WERI-Rb-1 (cell line): ENCODE measurements at places on chromosomes 3 and 15.

DNA sequence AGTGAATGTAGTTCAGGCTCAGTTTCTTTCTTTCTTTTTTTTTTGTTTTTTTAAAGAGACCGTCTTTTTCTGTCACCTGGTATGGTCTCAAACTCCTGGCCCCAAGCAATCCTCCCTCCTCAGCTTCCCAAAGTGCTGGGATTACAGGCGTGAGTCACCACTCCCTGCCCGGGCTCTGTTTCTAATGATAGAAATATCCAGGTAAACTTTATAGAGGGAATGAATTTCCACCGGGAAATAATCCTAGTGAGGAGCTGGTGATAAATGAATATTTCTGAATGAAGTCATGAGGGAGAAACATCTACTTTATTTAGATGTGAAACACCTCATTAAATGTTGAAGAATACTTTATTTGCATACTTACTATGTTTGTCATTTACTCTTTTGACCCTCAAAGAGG is 7.2 kb downstream of the RNF13 start:
- no peak for DNase-seq

DNA sequence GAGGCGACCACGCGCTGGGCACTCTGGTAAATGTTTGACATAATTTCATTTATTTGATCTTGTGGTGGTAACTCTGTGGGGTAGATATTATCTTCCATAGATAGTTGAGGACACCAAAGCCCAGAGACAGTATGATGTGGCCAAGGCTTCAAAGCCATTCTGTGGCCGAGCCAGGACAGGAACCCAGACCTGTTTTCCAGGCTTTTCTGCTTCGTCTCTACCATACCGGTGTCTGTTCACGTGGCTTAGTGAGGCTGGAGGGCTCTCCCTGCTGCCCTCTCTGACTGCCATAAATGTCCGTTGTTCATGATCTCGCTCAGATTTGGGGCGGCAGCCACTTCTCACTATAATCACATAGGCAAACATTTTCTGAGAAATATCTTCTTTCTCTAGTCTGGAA is 134.7 kb downstream of the PEX5L start:
- DNase-seq, result no peak

DNA sequence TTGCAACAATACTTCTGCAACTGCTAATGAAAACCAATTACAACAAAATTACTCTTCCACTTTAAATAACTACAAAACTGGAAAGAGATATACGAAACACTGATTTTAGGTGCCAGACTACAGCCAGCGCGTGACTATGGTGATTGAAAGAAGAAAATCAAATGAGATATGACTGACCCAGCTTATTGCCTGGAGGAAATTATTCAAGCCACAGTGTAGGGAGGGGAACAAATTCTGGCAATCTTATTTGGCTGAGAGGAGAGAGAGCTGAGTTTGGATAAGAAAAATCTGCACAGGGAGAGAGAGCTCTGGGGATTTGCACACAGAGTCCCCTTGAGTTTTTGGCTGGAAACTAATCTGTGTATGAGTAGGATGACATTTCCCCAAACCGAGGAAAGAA is 470.3 kb upstream of the FRG2C start:
- DNase-seq, result no peak

GRCh38 chr3:13352621-13353131 is 67.4 kb downstream of the NUP210 start:
- no peak for DNase-seq

- DNase-seq, result peak; percentile 90
Measured at GRCh38 chr15:77659350-77660321, 26.9 kb upstream of the LINGO1 start.

DNA sequence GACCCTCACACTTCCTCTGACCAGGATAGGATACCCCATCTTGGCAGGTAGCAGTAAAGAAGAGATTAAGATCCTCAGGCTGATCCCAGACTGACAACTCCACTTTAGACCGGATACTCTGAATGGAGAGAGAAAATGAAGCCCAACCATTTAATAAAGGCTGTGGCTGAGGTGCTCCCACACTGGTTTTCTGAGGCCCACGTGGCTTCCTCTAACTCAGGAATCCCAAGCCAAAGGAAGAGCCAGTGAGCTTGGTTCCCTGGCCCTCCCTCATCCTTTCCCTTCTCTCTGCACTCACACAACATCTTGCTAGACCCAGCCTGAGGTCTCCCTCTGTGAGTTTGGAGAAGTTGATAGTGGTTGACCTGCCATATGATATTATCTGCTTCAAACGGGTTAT is 78.1 kb downstream of the ITGB5 start:
- no peak for DNase-seq

DNA sequence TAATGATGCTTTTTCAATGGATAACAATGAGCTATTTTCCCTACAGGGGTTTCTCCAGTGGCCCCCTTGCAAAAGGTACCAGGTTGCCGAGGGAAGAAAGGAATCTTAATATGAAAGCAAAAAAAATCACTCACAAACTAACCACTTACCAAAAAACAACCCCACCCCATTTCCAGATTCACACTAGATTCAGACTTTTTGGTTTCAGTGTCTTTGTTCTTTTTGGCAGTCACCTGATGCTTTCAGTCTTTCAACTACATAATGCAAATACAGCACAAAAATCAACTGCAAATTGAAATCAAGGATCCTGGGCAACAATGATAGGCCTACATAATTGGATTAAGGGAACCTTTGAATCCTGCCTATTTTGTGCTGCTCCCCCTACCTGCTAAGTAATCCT is 71.1 kb upstream of the RAP2B start:
- DNase-seq, result no peak

DNA sequence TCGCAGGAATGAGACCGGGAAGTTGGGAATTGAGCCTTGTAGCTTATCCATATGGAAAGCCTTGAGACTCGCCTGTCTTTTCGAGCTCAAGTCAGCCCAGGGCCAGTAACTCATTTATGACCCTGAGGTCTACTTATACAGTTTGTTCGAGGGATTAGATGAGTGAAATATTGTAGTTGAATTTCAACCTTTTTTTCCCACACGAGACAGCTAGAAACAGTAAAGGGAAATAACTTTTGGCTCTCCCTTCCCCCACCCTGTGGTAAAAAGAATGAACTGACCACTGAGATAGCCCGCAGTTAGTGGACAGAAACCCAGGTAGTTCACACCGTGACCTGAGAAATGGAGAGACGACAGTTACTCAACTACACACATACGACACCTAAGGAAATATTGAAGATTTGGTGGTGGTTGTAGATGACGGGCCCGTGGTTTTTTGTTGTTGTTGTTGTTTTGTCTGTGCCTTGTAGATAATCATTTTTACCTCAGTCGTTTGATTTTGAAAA is 841 bp downstream of the EIF3J start:
- no peak for DNase-seq

GRCh38 chr3:125054062-125054448 is 1.7 kb downstream of the HEG1 start:
- DNase-seq, result no peak

GRCh38 chr3:34106879-34107278 is 308.4 kb downstream of the PDCD6IP start:
- DNase-seq, result peak; percentile 51

DNA sequence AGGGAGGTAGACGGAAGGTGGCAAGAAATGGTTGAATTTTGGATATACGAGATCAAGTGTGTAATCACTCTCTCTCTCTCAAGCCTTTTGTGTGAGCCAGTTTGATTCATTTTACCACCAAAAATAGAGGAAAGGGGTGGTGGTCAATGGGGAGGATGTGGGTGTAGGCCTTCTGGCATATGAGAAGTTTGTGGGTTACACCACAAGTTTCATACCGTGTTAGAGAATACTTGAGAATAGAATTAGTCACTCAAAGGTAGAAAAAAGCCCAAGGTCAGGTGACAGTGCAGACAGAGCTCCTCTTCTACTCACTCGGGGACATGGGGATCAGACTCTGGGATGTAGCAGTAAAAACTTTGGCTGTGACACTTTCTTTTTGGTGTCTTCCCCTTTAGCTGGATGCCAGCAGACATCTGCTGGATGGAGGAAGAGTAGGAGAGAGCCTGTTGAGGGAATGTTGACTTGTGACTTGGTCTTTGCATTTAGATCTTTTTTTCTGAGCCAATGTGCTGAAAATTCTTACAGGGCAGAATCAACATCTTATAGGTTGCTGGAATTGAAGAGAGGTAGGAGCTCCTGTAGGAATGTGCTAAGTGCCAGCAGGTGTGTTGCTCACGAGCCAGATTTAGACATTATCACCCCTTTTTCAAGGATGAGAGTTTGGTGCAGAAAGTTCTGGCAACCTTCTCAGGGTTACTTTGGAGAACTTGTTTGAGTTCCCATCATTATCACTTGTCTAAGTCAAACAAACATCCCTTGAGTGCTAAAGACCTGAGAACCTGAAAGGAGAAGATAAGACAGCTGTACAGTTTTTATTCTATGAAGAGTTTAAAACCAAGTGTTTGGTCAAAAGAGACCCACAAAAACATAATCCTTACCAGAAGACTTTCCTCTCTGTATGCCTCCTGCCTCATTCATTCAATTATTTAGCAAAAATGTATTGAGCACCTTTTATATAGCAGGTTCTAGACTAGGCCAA is 43.9 kb upstream of the RYK start:
- no peak for DNase-seq

DNA sequence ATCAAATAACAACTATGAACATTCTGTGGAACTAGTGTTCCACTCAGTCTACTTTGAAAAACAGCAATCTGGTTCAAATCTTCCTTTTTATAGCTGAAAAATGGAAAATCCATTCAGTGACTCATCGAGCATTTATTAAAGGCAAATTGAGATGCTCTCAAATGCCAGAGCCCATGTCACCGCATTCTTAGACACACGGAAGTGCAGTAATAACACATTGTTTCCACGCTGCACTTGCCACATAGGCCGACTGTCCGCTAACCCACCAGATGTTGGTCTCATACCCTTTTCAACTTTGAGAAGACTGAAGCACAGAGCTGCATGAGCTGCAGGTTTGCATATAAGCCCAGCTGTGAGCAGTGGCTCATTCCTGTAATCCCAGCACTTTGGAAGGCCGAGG is 95.9 kb downstream of the TMEM266 start:
- DNase-seq, result no peak

GRCh38 chr3:106265704-106266103 is 396.9 kb upstream of the CBLB start:
- DNase-seq, result no peak

GRCh38 chr3:152376351-152377183 is 107.8 kb downstream of the MBNL1 start:
- no peak for DNase-seq

DNA sequence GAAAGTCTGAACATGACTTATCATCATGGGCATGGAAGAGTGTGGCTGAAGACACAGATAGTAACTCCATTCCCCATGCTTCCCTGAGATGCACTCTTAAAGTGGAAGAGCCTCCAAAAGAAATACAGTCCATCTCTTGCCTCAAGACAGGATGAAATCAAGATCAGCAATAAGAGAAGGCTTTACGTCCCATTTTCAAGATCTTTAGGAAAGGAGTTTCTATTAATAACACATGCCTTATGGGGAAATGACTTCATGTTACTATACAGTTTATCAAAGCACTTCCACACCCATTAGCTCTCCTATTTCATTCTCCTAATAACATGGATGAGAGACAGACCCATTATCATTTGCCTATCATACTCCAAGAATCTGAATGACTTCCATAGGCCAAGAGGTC is 6.1 kb upstream of the KBTBD12 start:
- no peak for DNase-seq

- no peak for DNase-seq
Measured at GRCh38 chr3:14490255-14490654, 49.9 kb downstream of the GRIP2 start.

- DNase-seq, result no peak
Measured at GRCh38 chr3:22111226-22111625, 360.2 kb upstream of the ZNF385D start.

DNA sequence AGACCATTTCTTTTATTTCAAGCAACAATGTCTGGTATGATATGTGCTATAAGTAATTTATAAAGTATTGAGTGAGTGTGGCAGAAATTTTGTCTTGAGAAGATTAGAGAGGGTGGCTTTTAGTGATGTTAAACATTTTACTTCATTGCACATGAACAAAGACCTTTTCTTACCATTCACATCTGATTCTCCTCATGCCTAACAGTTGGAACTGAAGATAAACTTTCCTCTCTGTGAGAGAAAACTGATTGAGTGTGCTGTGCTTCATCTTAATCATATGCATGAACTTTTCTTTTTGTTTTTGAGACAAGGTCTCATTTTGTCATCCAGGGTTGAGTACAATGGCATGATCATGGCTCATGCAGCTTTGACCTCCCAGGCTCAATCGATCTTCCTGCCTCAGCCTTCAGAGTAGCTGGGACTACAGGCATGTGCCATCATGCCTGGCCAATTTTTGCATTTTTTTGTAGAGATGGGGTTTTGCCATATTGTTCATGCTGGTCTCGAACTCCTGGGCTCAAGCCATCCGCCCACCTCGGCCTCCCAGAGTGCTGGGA is 377.7 kb upstream of the GOLIM4 start:
- DNase-seq, result no peak

GRCh38 chr15:65333148-65333820 is 28.8 kb downstream of the RNU5B-1 start:
- DNase-seq, result peak; percentile 45

DNA sequence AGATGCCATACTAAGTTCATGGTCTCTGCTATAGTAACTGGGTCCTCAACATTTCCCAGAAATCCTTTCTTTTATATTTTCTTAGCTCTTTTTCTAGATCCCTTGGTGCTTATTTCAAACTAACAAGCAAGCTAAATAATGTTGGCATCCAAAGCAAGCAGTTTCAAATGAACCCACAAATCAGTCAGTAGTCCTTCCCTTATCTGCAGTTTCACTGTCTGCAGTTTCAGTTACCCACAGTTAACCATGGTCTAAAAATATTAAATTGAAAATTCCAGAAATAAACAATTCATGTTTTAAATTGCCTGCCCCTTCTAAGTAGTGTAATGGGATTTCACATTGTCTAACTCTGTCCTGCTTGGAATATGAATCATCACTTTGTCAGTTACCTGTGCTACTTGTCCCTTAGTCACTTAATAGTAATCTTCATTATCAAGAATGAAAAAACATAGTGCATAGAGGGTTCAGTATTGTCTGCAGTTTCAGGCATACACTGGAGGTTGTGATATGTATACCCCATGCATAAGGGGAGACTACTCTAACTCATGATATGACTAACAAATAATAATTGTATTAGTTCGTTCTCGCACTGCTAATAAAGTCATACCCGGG is 633.7 kb downstream of the MECOM start:
- no peak for DNase-seq

DNA sequence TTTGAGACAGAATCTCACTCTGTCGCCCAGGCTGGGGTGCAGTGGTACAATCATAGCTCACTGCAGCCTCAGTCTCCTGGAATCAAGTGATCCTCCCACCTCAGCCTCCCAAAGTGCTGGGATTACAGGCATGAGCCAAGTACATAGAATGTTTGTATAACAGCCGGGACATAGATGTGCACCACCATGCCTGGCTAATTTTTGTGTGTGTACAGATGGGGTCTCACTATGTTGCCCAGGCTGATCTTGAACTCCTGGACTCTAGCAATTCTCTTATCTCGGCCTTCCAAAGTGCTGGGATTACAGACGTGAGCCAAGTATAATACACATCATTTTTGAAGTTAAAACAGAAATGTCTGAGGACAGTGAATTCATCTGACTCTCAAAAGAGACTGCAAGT is 93.5 kb downstream of the CORO2B start:
- DNase-seq, result no peak
